ENCODE measurements at places on chromosomes 11 and 22.

DNA sequence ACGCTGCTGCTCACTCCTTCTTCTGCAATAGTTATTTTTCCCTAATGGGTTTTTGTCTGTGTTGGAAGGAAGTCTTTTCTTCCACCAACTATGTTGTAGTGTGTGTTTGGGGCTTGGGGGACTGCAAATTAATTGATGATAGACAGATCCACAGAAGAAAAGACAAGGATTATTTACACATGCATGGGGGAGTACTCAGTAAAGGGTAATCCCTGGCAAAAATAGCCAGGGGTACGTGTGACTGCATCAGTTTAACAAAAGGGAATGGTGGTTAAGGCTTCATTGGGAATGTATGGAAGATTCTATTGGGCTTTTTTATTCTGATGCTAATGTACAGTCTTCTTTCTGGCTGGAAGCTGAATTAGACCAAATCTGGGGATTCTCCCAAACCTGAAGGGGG, 20.2 kb upstream of the FEZ1 start:
- H3K4me3 ChIP-seq, result no peak overlapping the region
- DNase-seq, result no peak
- H3K36me3 ChIP-seq, result no peaks in the 10 kb centered on the region
- H3K27me3 ChIP-seq, result no peaks in the 10 kb centered on the region

GRCh38 chr11:74694136-74694930, 36.9 kb downstream of the CHRDL2 start:
- peaks cover 12% of the 10 kb centered on the region for H3K4me1 ChIP-seq
- no peak overlapping the region for H3K4me3 ChIP-seq
- DNase-seq, result no peak

DNA sequence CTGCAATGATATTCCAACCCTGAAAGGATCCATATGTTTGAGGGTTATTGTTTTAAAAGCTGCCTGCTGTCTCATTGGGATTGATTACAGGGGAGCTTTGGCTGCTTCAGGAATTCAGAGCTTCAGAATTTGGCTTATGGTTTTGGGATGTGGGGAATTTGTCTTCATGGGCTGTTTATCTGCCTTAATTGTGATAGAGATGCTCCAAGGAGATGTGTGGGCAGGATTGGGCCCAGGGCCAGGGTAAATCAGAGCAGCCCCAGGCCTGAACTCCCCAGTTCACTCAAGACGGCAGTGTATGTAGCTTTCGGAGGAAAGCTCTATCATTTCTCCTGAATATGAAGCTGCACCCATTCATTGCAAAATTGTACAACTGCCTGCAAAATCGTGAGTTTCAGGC, 88.5 kb downstream of the ALX4 start:
- H3K4me3 ChIP-seq, result no peak overlapping the region
- peaks cover 21% of the 10 kb centered on the region for H3K4me1 ChIP-seq
- no peaks in the 10 kb centered on the region for H3K27me3 ChIP-seq
- DNase-seq, result no peak

- no peak for DNase-seq
- no peaks in the 10 kb centered on the region for H3K36me3 ChIP-seq
- no peak overlapping the region for H3K4me3 ChIP-seq
- no peaks in the 10 kb centered on the region for H3K4me1 ChIP-seq
- H3K27ac ChIP-seq, result no peak overlapping the region
Measured at GRCh38 chr11:9041747-9042146, 37.9 kb upstream of the NRIP3 start.

- DNase-seq, result no peak
- H3K27ac ChIP-seq, result no peak overlapping the region
- H3K36me3 ChIP-seq, result no peaks in the 10 kb centered on the region
- no peak overlapping the region for H3K4me3 ChIP-seq
Measured at GRCh38 chr11:19790831-19791552, 78.4 kb downstream of the NAV2 start.

- no peak overlapping the region for H3K27ac ChIP-seq
- peaks cover 4% of the 10 kb centered on the region for H3K4me1 ChIP-seq
- H3K27me3 ChIP-seq, result no peaks in the 10 kb centered on the region
Measured at GRCh38 chr11:130315354-130315970, 745 bp upstream of the ZBTB44 start.

DNA sequence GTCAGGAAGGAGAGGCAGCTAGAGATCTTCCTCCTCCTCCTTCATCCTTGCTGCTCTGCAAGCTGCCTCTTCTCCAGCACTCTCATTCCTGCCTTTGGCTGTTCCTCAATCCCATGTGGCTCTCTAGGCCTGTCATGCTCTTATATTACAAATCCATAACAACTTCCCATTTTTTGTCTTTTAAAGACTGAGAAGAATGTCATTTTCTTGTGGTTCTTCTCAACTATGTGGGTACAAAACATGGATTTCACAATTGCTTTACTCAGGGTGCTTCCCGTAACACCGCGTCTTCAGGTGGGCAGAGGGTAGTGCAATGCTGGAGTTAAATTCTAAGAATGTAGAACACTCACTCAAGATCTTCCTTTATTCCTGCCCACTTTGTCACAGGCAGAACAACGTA, 6.8 kb upstream of the CAT start:
- DNase-seq, result no peak
- no peak overlapping the region for H3K27ac ChIP-seq
- H3K27me3 ChIP-seq, result no peaks in the 10 kb centered on the region
- H3K4me3 ChIP-seq, result no peak overlapping the region
- H3K4me1 ChIP-seq, result peaks cover 4% of the 10 kb centered on the region

GRCh38 chr11:2127482-2128129, 11.6 kb downstream of the IGF2 start:
- H3K4me1 ChIP-seq, result peaks cover 9% of the 10 kb centered on the region
- H3K27ac ChIP-seq, result no peak overlapping the region
- DNase-seq, result no peak
- peaks cover 24% of the 10 kb centered on the region for H3K36me3 ChIP-seq
- H3K4me3 ChIP-seq, result no peak overlapping the region

DNA sequence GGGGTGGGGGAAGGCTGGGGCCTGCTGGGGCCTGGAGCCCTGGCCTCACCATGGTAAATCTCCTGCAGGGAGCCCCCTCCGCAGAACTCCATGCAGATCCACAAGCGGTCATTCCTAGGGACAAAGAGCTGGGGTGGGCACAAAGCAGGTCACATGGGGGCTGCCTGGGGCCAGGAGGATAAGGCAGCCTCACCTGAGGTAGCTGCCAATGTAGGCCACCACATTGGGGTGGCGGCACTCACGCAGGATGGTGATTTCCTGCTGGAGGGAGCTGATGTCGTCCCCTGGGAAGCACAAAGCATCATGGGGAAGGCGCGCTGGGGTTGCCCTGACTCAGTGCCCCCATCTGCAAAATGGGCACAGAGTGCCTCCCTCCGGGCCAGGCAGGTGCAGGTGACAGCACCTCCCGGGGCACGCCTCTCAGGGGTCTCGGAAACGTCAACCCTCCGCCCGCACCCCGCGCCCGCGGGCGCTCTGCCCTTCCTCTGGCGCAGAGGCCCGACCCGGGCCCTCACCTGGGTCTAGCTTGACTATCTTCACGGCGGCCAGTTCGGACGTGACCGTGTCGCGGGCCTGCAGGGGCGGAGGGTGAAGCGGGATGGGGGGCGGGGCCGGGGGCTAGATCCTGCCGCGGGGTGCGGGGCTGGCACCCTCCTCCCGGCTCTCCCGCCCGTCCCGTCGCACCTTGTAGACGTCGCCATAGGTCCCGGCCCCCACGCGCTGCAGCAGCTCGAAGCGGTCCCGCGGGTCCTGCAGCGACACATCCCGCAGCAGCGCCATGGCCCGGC, 450 bp downstream of the MAP4K2 start:
- peaks cover 27% of the 10 kb centered on the region for H3K4me1 ChIP-seq
- H3K27ac ChIP-seq, result no peak overlapping the region

DNA sequence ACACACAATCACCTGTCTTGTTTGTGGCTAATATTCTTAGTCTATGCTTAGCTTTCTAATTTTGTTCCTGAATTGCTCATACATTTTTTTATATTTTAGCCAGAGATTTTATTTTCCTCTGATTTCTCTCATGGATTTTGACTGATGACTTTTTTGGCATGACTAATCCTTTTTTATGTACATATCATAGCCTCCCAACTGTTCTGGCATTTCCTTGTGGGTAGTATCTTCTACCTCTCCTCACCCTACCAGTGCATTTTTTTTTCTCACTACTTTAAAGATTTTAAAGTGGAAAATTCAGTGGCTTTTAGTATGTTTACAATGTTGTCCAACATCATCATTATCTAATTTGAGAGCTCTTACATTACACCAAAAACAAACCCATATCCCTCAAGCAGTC, 84.4 kb upstream of the TENM4 start:
- no peak overlapping the region for H3K27ac ChIP-seq
- H3K36me3 ChIP-seq, result no peaks in the 10 kb centered on the region
- DNase-seq, result no peak
- no peaks in the 10 kb centered on the region for H3K4me1 ChIP-seq
- H3K4me3 ChIP-seq, result no peak overlapping the region

DNA sequence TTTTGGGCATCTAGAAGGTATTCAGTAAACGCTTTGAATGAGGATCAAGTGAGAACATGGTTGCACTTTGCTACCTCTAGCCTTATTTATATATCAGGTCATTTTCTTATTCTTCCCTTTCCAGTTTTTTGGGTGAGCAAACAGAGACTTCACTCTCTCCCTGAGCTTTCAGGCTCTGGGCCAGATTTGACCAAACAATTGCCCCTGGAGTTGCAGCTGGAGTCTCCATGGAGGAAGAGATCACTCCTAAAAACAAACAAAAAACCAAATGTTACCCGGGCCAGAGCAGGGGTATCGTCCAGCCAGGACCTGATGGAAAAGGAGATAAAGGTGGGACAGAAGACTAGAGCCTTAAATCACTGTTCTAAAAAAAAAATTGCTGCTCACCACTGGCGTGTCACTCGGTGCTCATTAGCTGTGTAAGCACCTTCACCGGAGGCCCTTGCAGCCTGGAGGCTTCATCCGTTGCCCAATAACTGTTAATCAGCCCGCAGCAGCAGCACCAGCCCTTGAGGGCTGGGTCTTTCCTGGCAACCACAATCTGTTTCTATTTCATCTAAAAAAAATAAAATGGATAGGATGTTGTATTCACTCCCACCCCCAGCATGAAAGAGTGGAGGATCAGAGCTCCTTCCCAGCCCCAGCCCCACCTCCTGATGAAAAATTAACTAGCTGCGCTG, 125.0 kb downstream of the PKNOX2 start:
- DNase-seq, result no peak
- H3K36me3 ChIP-seq, result no peaks in the 10 kb centered on the region
- H3K27me3 ChIP-seq, result no peaks in the 10 kb centered on the region
- H3K27ac ChIP-seq, result no peak overlapping the region
- no peak overlapping the region for H3K4me3 ChIP-seq

DNA sequence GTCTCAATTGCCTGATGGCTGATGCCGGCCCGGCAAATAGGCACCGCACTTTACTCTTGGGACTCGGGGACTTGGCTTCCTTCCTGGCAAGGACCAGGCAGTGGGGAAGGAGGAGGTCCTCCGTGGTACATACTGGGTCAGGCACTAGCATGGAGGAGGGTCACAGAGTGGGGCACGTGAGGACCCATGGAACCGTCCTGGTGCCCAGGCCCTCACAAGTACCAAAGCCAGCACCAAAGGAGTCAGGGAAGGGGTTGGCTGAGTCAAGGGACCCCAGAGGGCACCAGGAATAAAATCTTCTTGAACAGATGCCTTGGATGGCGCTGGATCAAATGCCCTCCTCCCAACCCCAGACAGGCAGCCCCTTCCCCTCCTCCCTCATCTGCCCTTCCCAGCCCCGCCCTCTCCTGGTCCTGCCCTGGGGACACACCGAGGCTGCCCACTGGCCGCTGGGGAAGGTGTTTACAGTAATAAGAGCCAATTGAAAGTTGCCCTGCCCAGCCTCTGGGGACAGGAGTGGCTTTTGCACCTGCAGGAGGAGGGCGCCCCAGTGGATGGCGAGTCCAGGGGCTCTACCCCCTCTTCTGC, 5.6 kb upstream of the CARNS1 start:
- H3K27ac ChIP-seq, result no peak overlapping the region
- no peaks in the 10 kb centered on the region for H3K4me1 ChIP-seq
- H3K4me3 ChIP-seq, result no peak overlapping the region
- no peaks in the 10 kb centered on the region for H3K36me3 ChIP-seq
- no peak for DNase-seq

All from SJSA1 (cell line).